ENCODE measurements at places on chromosomes 2 and 18.

DNA sequence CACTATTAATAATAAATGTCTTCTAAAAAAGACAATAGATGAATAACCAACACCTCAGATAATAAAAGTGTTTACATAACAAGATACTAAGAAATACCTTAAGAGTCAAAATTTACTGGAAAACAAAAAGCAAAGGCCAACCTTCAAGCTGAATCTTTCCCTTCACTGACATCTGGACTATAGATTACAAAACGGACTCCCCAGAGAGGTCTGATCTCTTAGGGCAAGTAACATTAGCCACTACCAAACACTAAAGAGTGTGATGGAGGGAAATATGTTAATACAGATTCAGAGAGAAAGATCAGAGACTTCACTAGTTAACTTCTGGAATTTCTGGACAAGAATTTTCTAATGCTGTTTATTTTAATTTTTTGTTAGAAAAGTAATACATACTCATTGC, 13.9 kb downstream of the CLASP1 start:
- peak overlapping the region; percentile 8 for H3K27ac ChIP-seq
- no peaks in the 10 kb centered on the region for H3K27me3 ChIP-seq
- H3K36me3 ChIP-seq, result peaks cover 3% of the 10 kb centered on the region
- H3K4me3 ChIP-seq, result no peak overlapping the region
- DNase-seq, result no peak

DNA sequence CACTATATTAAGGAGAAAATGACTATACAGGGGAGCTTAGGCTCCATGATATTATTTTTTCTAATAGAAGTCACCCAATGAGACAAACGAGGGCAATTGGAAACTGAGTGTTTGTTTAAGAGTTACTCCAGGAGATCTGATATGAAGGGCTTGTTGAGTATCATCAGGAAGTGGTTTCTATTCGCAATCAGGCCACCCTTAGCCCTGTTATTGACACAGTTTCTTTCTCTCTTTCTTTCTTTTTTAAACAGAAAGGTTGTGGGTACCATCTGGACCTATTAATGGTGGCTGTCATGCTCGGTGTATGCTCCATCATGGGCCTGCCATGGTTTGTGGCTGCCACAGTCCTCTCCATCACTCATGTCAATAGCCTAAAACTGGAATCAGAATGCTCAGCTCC, 117.3 kb downstream of the DPP4 start:
- H3K27ac ChIP-seq, result peak overlapping the region; percentile 39
- no peaks in the 10 kb centered on the region for H3K36me3 ChIP-seq
- H3K4me1 ChIP-seq, result peaks cover 46% of the 10 kb centered on the region
- H3K27me3 ChIP-seq, result no peaks in the 10 kb centered on the region
- peak overlapping the region; percentile 38 for H3K4me3 ChIP-seq

GRCh38 chr2:184338771-184339170, 259.6 kb upstream of the ZNF804A start:
- no peaks in the 10 kb centered on the region for H3K36me3 ChIP-seq
- H3K4me1 ChIP-seq, result no peaks in the 10 kb centered on the region
- no peak overlapping the region for H3K4me3 ChIP-seq
- H3K27ac ChIP-seq, result no peak overlapping the region
- DNase-seq, result no peak
- no peaks in the 10 kb centered on the region for H3K27me3 ChIP-seq

- no peaks in the 10 kb centered on the region for H3K4me1 ChIP-seq
- peaks cover 8% of the 10 kb centered on the region for H3K27me3 ChIP-seq
- no peak for DNase-seq
- no peak overlapping the region for H3K27ac ChIP-seq
- H3K4me3 ChIP-seq, result no peak overlapping the region
Observed at GRCh38 chr2:47310801-47311560, 92.0 kb upstream of the MSH2 start.

- DNase-seq, result no peak
- H3K36me3 ChIP-seq, result peaks cover 26% of the 10 kb centered on the region
- no peaks in the 10 kb centered on the region for H3K27me3 ChIP-seq
- H3K27ac ChIP-seq, result peak overlapping the region; percentile 96
Observed at GRCh38 chr2:88053934-88054781, 1.4 kb downstream of the KRCC1 start.
